ENCODE measurements at places on chromosomes 12 and 14. TPM values are rescaled to one million over a fixed set of nuclear protein-coding genes. Genes with fewer than 3 reads are reported as not detected.

DNA sequence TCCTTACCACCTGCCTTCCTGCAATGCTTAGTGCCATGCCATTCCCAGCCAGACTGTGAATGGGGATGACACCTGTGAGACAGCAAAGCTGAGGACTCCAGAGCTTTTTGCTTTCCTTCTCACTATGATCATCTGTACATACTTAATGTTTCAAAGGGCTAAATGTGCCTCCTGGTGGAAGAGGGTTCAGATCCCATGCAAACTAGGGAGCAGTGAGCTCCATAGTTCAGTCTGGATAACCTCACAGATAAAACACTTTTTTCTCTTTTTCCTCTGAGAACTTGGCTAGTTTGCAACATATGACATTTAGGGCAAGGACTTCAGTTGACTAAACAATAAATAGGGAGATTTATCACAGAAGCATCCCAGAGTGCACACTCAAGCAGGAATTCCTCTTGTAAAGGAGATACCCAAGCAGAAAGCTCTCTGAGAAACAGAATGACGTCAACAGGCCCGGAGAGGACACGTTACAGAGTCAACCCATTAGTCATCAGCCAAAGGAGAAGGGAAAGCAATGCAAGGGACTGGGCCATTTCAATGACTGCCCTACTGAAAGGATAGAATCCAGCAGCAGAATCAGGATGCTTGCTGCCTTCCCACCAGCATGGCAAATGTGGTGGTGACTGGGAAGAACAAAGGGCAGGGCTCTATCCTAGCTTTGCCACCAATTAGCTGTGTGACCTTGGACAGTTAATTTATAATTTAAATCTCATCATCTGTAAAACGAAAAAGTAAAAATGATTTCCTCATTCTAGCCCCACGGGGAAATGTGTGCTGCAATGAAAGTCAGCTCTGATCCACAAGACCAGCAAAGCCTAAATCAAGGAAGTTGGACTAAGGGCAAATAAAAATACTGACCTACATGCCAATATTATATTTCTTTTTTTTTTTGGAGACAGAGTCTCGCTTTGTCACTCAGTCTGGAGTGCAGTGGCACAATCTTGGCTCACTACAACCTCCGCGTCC is 80.8 kb upstream of the ACTN1 start:
- no peak for DNase-seq

The ENDOU gene
- total RNA-seq: not detected

The PPM1H gene
- total RNA-seq: 7.2 TPM

GRCh38 chr12:48815126-48816110 is 2.9 kb upstream of the CACNB3 start:
- DNase-seq: no peak

The PRPH gene
- 1.5 TPM for total RNA-seq

The FAM90A1 gene
- total RNA-seq: not detected

The PPP4R3A gene
- 65.2 TPM for total RNA-seq

GRCh38 chr12:54126696-54127537 is 61.9 kb downstream of the SMUG1 start:
- no peak for DNase-seq

DNA sequence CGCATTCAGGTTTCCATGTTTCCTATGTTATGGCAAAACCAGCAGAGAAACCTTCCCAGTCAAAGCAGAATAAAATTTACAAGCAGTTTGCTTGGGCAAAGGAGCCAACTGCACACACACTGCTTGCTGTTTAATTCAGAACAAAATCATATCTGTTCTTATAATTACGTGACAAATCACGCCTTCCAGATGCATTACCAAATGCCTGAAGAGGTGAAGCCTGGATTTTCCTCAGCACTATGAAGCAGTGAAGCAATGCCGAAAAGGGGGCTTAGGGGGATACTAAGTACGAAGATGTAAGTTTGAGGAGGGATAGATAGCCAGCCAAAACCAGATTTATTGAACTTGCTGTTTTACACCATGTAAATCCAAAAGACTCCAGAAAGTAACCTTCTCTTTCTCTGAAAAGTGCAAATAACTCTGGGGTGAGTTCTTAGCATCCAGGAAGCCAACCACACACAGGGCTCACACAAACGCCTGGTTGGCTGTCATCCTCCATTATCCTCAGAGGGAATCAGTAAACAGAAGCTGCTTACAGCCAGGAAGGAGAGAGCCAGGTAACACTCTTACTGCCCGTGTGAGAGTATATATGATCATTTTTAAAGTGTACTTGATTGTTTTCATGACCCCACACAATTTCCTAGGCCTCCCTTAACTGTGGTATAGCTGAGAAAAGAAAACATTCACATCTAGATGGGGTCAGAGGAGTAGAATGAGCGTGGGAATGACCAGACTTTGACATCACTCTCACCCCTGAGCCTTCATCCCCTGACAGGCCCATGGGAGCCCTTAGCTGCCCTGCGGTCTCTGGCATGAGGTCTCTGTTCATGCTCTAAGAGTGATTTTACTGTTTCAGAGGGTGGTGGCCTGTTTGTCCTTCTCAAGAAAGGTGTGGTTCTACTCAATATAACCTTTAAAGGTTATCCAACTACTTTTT is 442.5 kb downstream of the EGLN3 start:
- no peak for DNase-seq

DNA sequence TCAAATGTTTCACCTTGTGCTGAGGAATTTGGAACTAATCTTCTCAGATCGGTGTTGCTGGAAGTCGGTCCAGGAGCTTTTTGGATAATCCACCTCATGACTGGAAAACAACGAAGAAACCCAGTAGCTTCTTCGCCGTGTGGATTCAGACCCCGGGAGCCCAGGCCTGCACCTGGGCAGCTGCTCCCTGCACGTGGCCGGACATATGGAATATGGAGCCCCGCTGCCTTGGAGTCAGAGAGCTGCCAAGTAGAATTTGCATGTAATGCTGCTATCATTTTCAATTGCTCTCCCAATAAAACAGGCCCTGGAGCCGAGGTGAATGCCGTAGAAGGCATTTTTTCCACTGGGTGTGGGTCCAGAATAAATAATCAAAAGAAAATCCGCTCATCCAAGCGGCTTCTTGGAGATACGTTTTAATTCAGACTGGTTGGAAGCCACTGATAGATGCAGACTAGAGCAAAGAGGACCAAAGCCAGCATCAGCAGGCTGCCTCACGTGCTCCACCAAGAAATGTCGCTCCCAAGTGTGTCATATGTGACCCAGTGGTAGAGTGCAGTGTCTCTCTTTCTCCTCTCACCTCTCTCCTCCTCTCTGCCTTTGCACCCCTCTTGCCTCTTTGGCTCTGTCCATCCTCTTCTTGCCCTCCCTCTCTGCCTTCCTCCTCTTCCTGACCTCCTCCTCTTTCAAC is 115.3 kb downstream of the ZNF664 start:
- no peak for DNase-seq

- no peak for DNase-seq
Observed at GRCh38 chr12:79295572-79295971, 395.2 kb downstream of the PAWR start.

The PRMT5 gene
- total RNA-seq: 56.0 TPM

- DNase-seq: no peak
Observed at GRCh38 chr12:67315661-67316060, 46.5 kb downstream of the CAND1 start.

The USP44 gene
- 0.41 TPM for total RNA-seq

DNA sequence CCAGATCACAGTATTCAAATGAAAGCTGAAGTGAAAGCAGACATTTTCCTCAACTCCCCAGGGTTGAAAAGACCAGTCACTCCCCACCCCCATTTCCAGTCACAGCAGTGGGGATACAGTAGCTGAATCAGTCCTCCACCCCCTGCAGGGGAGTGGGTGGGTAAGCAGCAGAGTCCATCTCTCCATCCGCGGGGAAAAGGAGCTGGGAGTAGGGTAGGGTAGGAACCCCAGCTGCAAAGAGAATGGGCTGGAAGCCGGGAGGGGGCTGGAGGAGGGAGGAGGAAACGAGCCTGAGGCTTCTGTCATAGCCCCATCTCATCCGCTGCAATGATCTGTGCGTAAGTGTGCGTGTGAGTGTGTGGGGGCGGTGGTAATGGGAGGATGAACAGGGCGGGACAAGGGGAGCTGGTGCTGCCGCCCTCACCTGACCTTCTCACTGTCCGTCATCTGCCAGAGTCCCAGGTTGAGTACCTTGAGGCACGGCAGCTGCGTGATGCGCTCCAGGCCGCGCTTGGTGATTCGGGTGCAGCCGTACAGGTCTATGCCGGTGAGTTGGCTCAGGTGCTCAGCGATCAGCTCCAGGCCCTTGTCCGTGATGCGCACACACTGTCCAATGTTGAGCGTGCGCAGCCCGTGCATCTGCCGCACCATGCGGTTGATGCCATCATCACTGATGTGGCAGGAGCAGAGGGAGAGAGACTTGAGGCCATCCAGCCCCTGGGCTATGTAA is 1.8 kb downstream of the FBXL14 start:
- DNase-seq: no peak

The GALNT9 gene
- not detected for total RNA-seq

DNA sequence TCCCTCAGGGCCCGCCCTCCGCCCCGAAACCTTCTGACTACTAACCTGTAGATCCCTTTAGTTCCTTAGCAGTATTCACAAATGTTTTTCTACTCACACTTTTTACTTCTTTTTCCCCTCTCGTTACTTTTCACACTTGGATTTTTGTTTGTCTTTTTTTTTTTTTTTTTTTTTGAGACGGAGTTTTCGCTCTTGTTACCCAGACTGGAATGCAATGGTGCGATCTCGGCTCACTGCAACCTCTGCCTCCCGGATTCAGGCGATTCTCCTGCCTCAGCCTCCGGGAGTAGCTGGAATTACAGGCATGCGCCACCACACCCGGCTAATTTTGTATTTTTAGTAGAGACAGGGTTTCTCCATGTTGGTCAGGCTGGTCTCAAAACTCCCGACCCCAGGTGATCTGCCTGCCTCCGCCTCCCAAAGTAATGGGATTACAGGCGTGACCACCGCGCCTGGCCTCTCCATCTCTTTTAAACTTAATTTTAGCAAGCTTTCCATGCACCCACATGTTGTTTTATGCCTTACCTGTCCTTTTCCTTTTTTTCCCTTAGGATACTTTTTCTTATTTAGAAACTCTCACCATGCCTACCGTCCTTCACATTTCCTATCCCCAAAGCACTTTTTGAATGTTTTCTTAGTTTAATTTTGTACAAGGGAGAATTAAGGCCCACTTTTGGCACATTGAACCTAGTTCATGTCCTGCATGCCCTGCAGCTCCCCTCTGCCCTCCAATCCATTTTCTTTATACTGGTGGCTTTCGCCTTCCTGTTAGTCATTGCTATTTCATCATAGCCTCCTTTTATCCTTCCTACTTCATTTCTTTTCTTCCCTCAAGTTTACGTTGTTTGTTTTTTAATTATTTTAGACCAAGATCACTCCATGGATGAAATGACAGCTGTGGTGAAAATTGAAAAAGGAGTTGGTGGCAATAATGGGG is 1.1 kb downstream of the SP1 start:
- DNase-seq: no peak

The RPL10L gene
- not detected for total RNA-seq

The DCN gene
- 16.2 TPM for total RNA-seq

The COQ10A gene
- total RNA-seq: 9.2 TPM

The HOXC10 gene
- total RNA-seq: 1.2 TPM

DNA sequence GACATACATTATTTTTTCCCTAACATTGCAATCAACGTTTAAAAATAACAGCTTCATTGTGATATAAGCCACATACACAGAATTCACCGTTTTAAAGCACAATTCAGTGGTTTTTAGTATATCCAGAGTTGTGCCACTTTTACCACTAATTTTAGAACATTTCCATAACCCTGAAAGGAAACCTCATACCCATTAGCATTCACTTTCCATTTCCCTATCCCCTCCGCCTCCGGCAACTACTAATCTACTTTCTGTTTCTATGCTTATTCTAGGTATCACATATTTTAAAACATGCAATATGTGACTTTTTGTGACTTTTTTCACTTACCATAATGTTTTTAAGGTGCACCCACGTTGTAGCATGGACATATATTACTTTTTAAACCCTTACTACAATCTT is 55.6 kb upstream of the ISM2 start:
- no peak for DNase-seq

- no peak for DNase-seq
Observed at GRCh38 chr12:79927772-79928474, 7.0 kb downstream of the PPP1R12A start.

GRCh38 chr14:71414631-71415403 is 507.6 kb downstream of the PCNX1 start:
- DNase-seq: no peak

The ITGA7 gene
- total RNA-seq: 0.18 TPM

- DNase-seq: no peak
Observed at GRCh38 chr14:65241125-65241752, 138.9 kb upstream of the MAX start.

DNA sequence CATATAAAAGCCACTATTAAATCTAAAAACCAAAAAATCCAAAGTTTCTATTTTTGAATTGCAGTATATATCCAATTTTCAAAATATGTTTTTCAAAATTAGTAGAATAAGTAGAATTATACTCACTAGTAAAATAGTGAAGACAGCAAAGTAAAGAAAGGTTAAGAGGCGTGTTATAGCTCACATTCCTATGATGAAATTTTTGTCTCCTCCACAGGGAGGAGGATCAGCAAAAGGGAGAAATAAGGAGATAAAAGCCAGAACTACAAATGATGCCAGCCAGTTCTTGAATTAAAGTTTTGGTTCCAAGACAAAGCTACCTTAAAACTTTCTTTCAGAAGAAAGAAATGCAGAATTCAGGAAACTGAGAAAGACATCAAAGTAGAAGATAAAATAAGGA is 50.0 kb downstream of the C2CD5 start:
- no peak for DNase-seq

- DNase-seq: no peak
Observed at GRCh38 chr12:67659292-67659691, 10.7 kb downstream of the DYRK2 start.

DNA sequence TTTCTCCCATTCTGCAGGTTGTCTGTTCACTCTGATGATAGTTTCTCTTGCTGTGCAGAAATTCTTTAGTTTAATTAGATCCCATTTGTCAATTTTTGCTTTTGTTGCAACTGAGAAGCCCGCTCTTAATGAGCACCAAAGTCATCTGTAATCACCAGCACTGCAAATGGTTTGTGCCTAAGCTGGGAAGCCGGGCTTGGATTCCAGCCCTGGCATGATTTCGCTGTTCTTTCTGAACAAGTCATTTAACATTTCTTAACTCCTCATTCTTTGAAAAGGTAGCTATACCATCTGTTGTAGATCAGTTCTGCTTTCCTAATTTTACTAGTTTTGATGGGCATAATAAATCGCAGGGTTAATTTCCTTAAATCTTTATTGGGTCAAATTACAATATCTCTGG is 32.1 kb downstream of the PIWIL1 start:
- DNase-seq: no peak

The PZP gene
- 0.24 TPM for total RNA-seq
